T-helper 22 cell (primary cell): ENCODE measurements at places on chromosomes 11 and 22.

- DNase-seq: no peak
These were observed 25.4 kb downstream of the CNTF start for GRCh38 chr11:58647866-58648265.

DNA sequence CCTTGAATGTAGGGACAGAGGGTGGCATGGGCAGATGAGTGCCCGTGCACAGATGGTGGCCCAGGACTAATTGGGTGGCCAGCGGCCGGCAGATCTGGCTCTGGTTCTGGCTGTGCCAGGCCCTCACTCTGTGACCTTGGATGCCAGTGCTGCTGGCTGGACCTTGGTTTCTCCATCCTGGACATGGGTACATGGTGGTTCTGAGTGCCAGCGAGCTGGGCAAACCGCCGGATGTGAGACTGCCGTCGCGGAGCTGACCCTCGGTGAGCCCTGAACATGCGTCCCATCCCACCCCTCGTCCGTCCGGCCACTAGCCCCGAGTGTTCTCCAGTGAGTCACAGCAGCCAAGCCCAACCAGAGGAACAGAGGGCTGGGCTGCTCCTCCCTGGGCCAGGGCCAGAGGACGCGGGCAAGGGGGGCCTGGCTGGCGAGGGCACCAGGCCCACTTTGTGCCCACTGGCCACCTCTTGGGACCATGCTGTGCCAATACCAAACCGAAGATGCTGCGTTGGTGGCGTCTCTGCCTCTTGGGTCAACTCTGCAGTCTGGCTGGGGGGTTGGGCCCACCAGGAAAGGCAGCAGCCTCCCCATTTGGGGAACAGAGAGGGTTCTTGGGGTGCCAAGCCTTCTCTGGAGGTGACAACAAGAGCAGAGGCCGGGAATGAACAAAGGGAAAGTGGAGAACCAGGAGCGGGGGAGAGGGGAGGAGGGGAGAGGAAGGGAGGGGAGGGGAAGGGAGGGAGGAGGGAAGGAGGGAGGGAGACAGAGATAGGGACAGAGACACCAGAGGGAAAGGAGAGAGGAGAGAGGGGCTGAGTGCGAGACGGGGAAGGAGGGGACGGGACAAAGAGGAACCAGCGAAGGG, 10.7 kb downstream of the LSP1 start:
- DNase-seq: no peak

DNA sequence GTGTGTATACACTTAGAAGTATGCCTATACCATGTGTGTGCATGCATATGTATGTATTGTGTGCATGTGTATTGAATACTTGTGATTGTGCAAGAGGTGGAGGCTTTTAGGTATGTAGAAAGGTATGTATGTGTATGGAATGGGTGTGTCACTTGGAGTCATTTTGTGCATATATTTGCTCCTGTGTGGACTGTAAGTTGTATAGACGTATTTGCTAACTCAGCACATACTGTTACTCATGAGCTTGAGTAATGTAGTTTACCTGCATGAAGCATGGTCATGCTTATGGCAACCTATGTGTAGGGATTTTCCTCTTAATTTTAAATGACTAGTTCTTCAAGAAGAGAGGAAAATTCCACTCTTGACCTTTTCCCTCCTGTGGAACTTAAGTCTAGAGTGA, 507.6 kb upstream of the LARGE1 start:
- no peak for DNase-seq

GRCh38 chr22:20412474-20413216, 18.7 kb downstream of the ZNF74 start:
- DNase-seq: no peak

DNA sequence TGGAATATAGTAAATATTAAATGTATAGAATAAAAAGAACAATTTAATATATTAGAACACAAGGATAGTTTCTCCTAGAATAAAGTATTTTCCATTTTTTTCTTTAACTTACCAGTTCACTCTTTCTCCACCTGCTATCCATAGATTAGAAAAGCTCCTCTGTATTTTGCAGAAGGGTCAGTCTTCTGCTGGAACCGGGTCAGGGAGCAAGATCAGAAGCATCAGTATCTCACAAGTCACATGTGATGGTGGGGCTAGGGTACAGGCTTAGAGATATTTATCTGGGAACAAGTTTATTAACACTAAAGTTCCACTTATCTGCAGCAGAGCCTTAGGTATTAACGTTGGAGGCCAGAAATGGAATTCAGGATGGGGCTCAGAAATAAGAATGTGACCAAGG, 17.3 kb upstream of the OR52A1 start:
- DNase-seq: no peak

DNA sequence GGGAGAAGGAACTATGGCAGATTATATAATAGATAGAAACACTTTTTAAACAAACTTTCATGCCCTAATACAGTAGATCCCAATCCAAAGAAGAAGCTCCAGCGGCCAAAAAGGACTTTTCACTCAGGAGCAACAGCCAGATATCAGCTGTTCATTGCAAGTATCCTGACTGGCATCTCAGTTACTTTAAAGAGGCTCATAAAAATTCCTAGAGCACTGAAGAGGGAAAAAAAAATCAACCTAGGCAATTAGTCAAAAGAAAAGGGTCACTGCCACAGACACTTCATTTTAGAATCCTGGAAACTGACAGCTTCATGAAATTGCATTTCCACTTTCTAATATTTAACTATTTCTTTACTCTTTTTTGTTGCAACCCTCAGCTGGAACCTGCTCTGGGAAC, 170.6 kb upstream of the SOX6 start:
- no peak for DNase-seq

DNA sequence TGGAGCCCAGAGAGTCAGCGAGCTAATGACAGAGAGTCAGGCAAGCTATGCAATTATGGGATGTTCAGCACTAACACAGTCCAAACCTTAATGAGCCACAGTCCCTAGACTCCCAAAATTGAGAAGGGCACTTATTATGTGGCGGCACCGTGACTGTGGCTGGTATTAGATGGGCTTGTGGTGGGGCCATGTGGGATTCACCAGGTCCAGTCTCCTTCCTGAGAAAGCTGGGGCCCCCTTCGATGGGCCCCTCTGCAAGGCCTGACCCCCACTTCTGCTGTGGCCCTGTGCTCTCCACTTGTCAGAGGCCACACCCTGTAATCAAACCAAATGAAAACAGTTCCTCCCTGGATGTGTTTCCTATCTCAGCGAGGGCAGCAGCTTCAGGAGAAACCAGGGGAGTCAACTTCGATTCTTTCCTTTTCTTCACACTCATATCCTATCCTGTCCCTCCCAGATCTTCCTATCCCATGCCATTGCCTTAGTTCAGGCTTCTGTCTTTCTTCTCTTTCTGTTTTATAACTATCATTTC, 42.9 kb downstream of the INSC start:
- DNase-seq: no peak

- DNase-seq: no peak
These were observed 5.7 kb downstream of the AMBRA1 start for GRCh38 chr11:46588131-46588530.

DNA sequence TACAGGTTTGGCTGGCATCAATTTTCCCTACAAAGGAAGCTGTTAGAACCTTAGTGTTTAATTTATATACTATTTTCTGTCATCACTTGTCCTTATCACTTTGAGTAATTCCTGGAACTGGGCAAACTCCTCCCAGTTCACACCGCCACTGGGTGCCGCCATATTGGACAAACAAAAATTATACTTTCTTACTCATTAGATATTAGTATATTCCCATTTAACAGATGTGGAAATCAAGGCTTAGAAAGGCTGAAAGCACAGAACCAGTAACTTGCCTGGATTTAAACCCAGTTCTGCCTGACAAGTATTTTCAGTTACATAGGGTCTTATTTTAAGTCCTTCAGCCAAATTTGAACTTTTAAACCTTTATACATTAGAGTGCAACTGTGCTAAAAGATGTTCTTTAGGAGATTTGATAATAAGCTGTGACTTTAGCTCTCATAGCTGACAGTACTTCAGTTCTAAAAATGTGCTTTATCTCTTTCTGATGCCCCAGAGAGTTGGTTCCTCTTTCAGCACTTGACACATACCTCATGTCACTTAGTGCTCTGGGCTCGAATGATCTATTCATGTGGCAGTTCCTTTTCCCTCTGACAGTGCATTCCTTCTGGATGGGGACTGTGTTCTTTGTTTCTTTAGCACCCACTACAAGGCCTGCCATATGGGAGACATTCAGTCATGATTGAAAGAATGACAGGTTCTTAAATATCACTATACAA, 25.4 kb downstream of the COA4 start:
- DNase-seq: no peak
